ENCODE measurements at places on chromosomes 1 and 21. TPM values are rescaled to one million over a fixed set of nuclear protein-coding genes. Genes with fewer than 3 reads are reported as not detected.

RHCE gene
- total RNA-seq = not detected

TNFAIP8L2 gene
- total RNA-seq = not detected

VTCN1 gene
- not detected for total RNA-seq

GNAT2 gene
- not detected for total RNA-seq

BARHL2 gene
- total RNA-seq = not detected

FOXO6 gene
- total RNA-seq = 0.49 TPM

NUCKS1 gene
- total RNA-seq = 111 TPM

AKR7A3 gene
- 0.24 TPM for total RNA-seq

KRTAP11-1 gene
- not detected for total RNA-seq

XCL1 gene
- total RNA-seq = not detected

TACSTD2 gene
- total RNA-seq = not detected

COL6A1 gene
- total RNA-seq = 12.9 TPM

MEF2D gene
- total RNA-seq = 17.8 TPM

KIF2C gene
- total RNA-seq = 37.9 TPM

GRHL3 gene
- 0.65 TPM for total RNA-seq

PRPF38A gene
- 19.2 TPM for total RNA-seq

UBL4B gene
- total RNA-seq = not detected

GBP6 gene
- not detected for total RNA-seq

PTGER3 gene
- total RNA-seq = not detected

TMEM63A gene
- total RNA-seq = 6.5 TPM

C8B gene
- total RNA-seq = not detected

OR10Z1 gene
- total RNA-seq = not detected

LCE1F gene
- not detected for total RNA-seq

GUK1 gene
- total RNA-seq = 156 TPM

CATSPERE gene
- total RNA-seq = 0.18 TPM

DNAJB4 gene
- 47.9 TPM for total RNA-seq

RGS4 gene
- 0.31 TPM for total RNA-seq

OR6N1 gene
- not detected for total RNA-seq

DIRAS3 gene
- 0.98 TPM for total RNA-seq

ADARB1 gene
- 5.6 TPM for total RNA-seq

PRKAA2 gene
- total RNA-seq = 2.8 TPM

BSND gene
- not detected for total RNA-seq

FAM177B gene
- total RNA-seq = not detected

ANGPTL3 gene
- not detected for total RNA-seq

KIF14 gene
- total RNA-seq = 10.9 TPM

OR2L13 gene
- total RNA-seq = not detected

C1orf53 gene
- total RNA-seq = 6.6 TPM

CLEC20A gene
- not detected for total RNA-seq

DNAH14 gene
- 15.1 TPM for total RNA-seq

SPRR3 gene
- not detected for total RNA-seq

RGS7 gene
- total RNA-seq = not detected

NRIP1 gene
- 17.2 TPM for total RNA-seq

FCRL6 gene
- total RNA-seq = not detected

TCP10L gene
- 0.70 TPM for total RNA-seq

CLCA2 gene
- not detected for total RNA-seq

CD48 gene
- not detected for total RNA-seq

PRELP gene
- total RNA-seq = not detected

AMY2A gene
- not detected for total RNA-seq
